ENCODE measurements at places on chromosomes 7 and 10. TPM values are rescaled to one million over a fixed set of nuclear protein-coding genes. Genes with fewer than 3 reads are reported as not detected.

Gene TFPI2
- total RNA-seq: 3.9 TPM

DNA sequence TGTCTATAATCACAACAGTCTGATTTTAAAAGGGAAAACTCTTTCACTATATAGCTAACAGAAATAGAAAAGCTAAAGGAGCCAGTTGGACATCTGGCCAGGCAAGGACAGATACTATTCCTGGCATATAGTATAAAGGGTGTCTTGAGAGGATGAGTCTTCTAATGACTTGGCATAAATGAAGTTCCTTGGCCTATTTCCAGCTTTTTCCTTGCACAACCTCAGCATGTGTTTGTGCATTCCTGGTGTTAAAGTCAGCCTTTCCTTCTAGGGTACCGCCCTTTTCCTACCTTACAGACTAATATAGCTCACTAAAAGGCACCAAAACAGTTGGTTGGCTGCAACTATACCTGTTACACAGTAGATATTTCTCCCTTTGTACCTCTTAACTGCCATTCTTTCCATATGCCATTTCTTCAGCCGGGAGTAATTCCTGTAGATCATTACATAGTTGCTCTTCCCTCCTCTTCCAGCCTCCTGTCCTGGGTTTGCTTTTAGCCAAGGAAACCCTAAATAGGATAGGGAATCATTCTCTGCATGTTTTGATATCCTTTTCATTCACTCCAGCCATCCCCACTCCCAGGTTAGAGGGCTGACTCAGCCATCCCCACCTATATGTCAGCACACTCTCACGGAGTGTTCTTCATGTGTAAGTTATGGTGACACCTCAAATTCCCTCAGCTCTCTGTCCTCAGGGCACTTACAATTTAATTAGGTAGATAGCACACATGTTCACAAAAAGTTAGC is 102.1 kb upstream of the MDFIC start:
- no peak overlapping the region for H3K27ac ChIP-seq
- peak; percentile 86 for DNase-seq
- H3K36me3 ChIP-seq: no peaks in the 10 kb centered on the region
- no peaks in the 10 kb centered on the region for H3K27me3 ChIP-seq

DNA sequence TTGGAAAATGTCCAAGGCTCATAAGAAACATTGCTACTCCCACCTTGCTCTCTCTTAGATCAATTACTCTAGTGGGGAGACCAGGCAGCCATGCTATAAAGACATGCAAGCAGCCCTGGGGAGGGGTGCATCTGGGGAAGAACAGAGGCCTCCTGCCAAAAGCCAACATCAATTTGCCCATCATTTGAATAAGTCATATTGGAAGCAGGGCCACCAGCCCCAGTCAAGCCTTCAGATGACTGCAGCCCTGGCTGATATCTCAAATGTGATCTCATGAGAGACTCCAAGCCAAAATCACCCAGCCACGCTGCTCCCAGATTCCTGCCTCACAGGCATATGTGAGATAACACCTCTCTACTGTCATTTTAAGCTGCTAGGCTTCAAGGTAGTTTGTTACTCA is 157.5 kb upstream of the PDE1C start:
- H3K4me3 ChIP-seq: no peak overlapping the region
- H3K36me3 ChIP-seq: no peaks in the 10 kb centered on the region
- no peaks in the 10 kb centered on the region for H3K27me3 ChIP-seq
- H3K4me1 ChIP-seq: no peaks in the 10 kb centered on the region
- DNase-seq: no peak

DNA sequence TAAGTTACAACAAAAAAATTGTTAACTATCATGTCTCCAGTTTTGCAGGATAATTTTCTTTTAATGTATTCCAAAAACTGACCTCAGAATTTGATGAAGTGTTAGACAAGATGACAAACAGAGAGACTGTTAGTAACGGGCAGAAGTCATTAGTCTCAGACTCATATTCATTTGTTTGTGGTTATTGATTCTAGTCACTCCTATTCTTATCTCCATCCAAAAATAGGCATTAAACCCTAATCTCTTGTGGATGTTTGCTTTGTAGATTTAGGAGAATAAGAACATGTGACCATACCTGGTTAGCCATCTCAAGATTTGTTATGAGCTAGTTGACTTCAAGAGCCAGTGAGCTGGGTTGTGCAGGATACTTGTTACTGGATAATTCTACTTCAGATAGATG is 261.1 kb downstream of the AUTS2 start:
- H3K27ac ChIP-seq: no peak overlapping the region
- H3K4me3 ChIP-seq: no peak overlapping the region
- no peak for DNase-seq
- no peaks in the 10 kb centered on the region for H3K4me1 ChIP-seq

DNA sequence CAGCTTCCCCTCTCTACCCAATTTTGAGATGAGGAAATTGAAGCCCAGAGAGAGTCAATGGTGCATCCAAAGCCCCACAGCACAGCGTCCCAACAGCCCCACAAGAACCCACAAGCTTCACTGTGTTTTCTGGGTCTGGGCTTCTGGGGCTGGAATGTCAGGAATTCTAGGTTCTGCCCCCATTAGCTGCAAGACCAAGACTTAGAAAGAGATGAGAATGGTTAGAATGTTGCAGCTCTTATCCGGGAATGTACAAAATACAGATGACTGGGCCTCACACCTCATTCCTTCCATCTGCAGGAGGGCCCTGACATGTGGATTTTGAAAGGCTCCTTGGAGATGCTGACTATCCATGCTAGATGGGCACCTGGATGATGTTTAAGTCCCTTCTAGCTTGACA is 6.0 kb upstream of the SGPL1 start:
- no peak for DNase-seq
- no peak overlapping the region for H3K4me3 ChIP-seq
- H3K27ac ChIP-seq: no peak overlapping the region

- no peaks in the 10 kb centered on the region for H3K36me3 ChIP-seq
- no peak overlapping the region for H3K4me3 ChIP-seq
- DNase-seq: no peak
Observed at GRCh38 chr10:52801947-52802346, 29.4 kb upstream of the MBL2 start.

GRCh38 chr7:74320645-74321221 is 31.5 kb downstream of the CLIP2 start:
- no peaks in the 10 kb centered on the region for H3K27me3 ChIP-seq
- no peak for DNase-seq
- H3K4me1 ChIP-seq: peaks cover 12% of the 10 kb centered on the region
- no peak overlapping the region for H3K4me3 ChIP-seq

GRCh38 chr10:48811917-48812316 is 127.2 kb downstream of the WDFY4 start:
- no peak overlapping the region for H3K4me3 ChIP-seq
- DNase-seq: peak; percentile 43
- no peak overlapping the region for H3K27ac ChIP-seq
- no peaks in the 10 kb centered on the region for H3K36me3 ChIP-seq
- H3K4me1 ChIP-seq: peaks cover 18% of the 10 kb centered on the region

Gene FKBP6
- total RNA-seq: not detected

GRCh38 chr7:131231381-131232220 is 96.1 kb upstream of the MKLN1 start:
- H3K27ac ChIP-seq: no peak overlapping the region
- H3K4me3 ChIP-seq: no peak overlapping the region
- H3K4me1 ChIP-seq: peaks cover 2% of the 10 kb centered on the region
- H3K27me3 ChIP-seq: no peaks in the 10 kb centered on the region
- H3K36me3 ChIP-seq: no peaks in the 10 kb centered on the region

DNA sequence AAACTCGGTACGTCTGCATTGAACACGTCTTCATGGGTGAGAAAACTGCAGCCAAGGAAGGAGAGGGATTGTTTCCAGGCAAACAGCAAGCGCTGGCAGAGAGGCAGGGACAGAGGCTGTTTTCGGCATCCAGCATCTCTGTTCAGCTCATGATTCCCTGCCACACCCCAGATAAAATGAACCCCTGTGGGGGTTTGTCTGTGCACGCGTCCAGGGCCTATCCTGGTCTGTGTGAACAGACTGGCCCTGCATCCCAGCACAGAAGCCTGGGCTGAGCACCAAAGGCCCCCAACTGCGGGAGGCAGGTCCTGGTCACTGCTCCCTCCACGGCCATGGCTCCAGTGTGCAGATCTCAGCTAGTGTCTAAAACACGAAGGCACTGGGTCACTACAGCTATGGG is 83.3 kb upstream of the FAM20C start:
- H3K27me3 ChIP-seq: no peaks in the 10 kb centered on the region
- peak; percentile 75 for DNase-seq
- no peak overlapping the region for H3K4me3 ChIP-seq
- H3K36me3 ChIP-seq: no peaks in the 10 kb centered on the region
- H3K27ac ChIP-seq: no peak overlapping the region
- H3K4me1 ChIP-seq: peaks cover 20% of the 10 kb centered on the region

Gene MAGI2
- 6.0 TPM for total RNA-seq

DNA sequence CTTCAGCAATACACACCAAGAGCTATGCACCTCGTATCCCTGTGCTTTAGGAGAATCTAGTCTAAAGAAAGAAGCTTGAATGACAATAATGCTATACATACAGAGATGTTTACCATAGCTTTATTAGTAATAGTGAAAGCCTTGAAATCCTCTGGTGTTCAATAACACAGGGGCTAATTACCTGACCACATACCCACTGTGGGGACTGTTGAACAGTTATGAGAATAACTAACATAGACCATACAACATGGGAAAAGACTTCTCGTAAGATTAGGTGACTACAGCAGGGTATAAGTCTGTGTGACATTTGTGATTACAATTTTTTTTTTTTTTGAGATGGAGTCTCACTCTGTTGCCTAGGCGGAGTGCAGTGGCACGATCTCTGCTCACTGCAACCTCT is 111.0 kb downstream of the SORBS1 start:
- no peak overlapping the region for H3K27ac ChIP-seq
- H3K27me3 ChIP-seq: no peaks in the 10 kb centered on the region
- H3K4me1 ChIP-seq: peaks cover 32% of the 10 kb centered on the region

Gene ZNF488
- 1.2 TPM for total RNA-seq

DNA sequence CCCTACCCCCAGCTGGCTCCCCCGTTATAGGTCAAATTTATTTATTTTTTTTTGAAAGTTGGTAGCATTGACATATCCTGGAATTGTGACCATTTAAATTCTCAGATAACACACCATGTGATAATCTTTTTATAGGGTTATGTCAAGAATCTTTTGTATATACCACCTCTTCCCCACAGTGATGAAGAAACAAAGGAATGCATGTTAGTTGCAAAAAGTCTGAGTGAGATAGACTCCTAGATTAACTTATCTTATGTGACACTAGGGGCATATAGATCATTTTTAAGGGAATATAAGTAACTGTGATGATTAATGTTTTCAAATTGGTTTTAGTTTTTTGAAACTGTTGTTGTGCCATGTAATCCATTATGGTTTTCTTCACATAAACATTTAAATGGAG is 68.3 kb downstream of the MLLT10 start:
- no peaks in the 10 kb centered on the region for H3K27me3 ChIP-seq
- no peak for DNase-seq
- no peak overlapping the region for H3K4me3 ChIP-seq
- H3K4me1 ChIP-seq: no peaks in the 10 kb centered on the region

GRCh38 chr7:68573271-68574005 is 1024.8 kb upstream of the AUTS2 start:
- no peak overlapping the region for H3K4me3 ChIP-seq
- H3K36me3 ChIP-seq: no peaks in the 10 kb centered on the region

Gene PPP1R17
- total RNA-seq: not detected

GRCh38 chr7:28423112-28423511 is 10.8 kb downstream of the CREB5 start:
- no peak for DNase-seq
- no peaks in the 10 kb centered on the region for H3K27me3 ChIP-seq
- no peak overlapping the region for H3K4me3 ChIP-seq
- no peaks in the 10 kb centered on the region for H3K36me3 ChIP-seq

- peak overlapping the region; percentile 74 for H3K4me3 ChIP-seq
- peak overlapping the region; percentile 92 for H3K27ac ChIP-seq
- no peaks in the 10 kb centered on the region for H3K36me3 ChIP-seq
- peaks cover 40% of the 10 kb centered on the region for H3K4me1 ChIP-seq
- peak; percentile 80 for DNase-seq
Observed at GRCh38 chr10:62817121-62817765, 1.1 kb upstream of the EGR2 start.

DNA sequence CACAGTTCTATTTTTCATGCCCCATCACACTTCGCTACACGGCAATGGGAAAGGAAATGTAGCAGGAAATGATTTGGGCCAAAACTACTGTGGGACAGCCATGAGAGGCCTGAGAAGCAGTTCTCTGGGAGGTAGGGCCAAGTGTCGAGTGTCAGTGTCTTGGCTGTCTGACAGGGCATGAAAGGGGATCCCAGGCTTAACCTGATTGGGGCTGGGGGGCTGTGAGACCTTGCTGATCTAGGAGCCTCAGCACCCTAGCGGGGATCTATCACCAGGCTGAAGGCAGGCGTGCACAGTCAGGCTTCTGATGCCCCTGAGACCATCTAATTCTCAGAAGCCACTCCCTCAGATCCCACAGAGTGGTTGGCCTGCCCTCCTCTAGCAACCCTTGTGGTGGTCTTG is 58.2 kb upstream of the SLC25A13 start:
- DNase-seq: no peak
- H3K36me3 ChIP-seq: no peaks in the 10 kb centered on the region
- no peak overlapping the region for H3K27ac ChIP-seq

Gene GATAD1
- 22.3 TPM for total RNA-seq

GRCh38 chr7:82081644-82082224 is 311.9 kb upstream of the HGF start:
- peaks cover 6% of the 10 kb centered on the region for H3K36me3 ChIP-seq
- H3K4me3 ChIP-seq: no peak overlapping the region
- no peak for DNase-seq

DNA sequence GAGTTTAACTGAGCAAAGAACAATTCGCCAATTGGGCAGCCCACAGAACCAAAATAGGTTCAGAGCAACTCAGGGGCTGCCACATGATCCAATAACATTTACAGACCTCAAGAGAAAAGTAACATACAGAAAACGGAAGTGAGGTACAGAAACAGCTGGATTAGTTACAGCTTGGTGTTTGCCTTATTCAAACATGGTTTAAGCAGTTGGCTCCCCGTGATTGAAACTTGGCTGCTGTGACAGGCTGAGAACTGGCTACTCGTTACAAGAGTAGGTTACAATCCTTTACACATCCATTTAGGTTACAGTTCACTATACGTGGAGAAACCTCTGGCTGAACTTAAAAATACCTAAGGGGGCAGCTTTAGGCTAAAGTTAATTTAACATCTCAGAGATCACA is 673.1 kb upstream of the PHF14 start:
- H3K4me3 ChIP-seq: no peak overlapping the region
- DNase-seq: peak; percentile 19
- H3K36me3 ChIP-seq: no peaks in the 10 kb centered on the region
- H3K27me3 ChIP-seq: no peaks in the 10 kb centered on the region

Gene ST8SIA6
- total RNA-seq: 1.5 TPM

GRCh38 chr7:26284995-26285632 is 6.5 kb upstream of the SNX10 start:
- no peaks in the 10 kb centered on the region for H3K4me1 ChIP-seq
- no peaks in the 10 kb centered on the region for H3K36me3 ChIP-seq
- H3K27ac ChIP-seq: no peak overlapping the region
- H3K4me3 ChIP-seq: no peak overlapping the region

Gene MMS19
- 51.9 TPM for total RNA-seq

- no peak overlapping the region for H3K4me3 ChIP-seq
- H3K4me1 ChIP-seq: no peaks in the 10 kb centered on the region
- DNase-seq: no peak
- H3K27ac ChIP-seq: no peak overlapping the region
- no peaks in the 10 kb centered on the region for H3K36me3 ChIP-seq
Observed at GRCh38 chr10:53918755-53919154, 882.3 kb downstream of the PCDH15 start.

Gene PTPRN2
- total RNA-seq: 1.4 TPM

GRCh38 chr10:119524720-119525070 is 17.8 kb downstream of the RGS10 start:
- no peak overlapping the region for H3K4me3 ChIP-seq
- H3K4me1 ChIP-seq: peaks cover 10% of the 10 kb centered on the region
- no peak overlapping the region for H3K27ac ChIP-seq
- H3K36me3 ChIP-seq: peaks cover 22% of the 10 kb centered on the region
- no peak for DNase-seq
- no peaks in the 10 kb centered on the region for H3K27me3 ChIP-seq

All from muscle of leg (tissue), 16 donors.